ENCODE measurements at places on chromosomes 13 and 19. TPM values are rescaled to one million over a fixed set of nuclear protein-coding genes. Genes with fewer than 3 reads are reported as not detected.

DNA sequence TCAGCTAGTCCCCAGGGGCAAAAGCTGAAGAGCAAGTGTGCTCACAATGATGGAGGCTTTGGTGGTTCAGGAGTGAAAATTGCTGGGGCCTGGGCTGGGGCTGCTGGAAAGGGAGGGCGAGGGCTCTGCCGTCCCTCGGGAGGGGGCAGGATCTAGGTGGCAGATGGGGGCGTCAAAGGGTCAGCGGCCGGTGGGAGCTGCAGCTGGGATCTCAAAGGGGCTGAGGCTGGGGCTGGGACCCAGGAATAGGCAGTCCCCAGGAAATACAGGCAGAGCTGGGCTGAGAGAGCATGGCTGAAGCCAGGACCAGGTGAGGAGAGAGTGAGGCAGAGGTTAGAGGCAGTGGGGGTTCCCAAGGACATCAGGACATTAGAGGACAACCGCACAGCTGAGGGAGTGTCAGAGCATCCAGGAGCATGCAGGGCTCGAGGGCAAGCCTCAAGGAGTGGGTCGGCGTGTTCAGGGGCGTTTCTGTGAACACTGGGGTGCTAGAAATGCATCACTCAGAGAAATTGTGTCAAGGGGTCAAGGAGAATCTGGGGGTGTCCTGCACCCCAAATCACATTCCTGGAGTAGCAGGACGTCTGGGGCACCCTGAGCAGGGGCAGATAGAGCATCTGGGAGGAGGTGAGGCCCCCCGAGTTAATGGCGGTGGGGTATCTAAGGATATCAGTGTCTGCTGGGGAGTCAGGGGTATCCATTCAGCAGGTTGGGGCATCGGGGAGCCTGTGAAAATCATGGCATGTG is 1.2 kb upstream of the SYNE4 start:
- no peak for DNase-seq

DNA sequence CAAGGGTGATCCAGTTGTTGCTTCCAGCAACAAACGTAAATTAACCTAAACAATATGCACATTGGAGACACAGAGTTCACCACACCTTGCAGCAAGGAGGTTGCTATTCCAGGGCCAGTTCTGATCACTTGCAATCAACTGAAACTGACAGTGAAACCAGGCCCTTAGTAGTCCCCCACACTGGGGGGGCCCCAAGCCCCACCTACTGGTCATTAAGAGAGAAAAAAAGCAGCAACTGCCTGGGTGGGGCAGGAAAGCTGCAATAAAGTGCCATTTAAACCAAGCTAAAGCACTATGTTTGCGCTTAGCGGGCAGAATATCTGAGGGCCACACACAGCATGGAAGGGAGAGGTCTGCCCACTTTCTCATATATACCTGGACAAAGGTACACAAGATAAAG is 51.5 kb downstream of the ATP7B start:
- DNase-seq: no peak

DNA sequence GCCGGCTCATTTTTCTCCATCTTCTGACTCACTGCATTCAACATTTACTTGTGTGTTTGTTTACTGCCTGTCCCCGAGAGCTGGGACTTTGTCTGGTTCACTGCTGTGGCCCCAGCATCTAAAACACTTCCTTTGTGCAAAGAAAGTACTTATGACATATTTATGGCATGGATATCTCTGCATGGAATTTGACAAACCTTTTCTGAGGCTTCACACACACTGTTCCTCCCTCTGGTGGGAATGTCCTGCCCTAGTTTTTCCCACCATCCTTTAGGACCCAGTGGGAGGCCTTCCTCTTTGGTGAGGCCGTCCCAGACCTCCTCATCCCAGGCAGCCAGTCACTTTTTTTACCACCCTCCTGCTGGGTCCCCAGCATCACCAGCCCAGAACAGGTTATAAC is 1.4 kb upstream of the SRRM5 start:
- no peak for DNase-seq

DNA sequence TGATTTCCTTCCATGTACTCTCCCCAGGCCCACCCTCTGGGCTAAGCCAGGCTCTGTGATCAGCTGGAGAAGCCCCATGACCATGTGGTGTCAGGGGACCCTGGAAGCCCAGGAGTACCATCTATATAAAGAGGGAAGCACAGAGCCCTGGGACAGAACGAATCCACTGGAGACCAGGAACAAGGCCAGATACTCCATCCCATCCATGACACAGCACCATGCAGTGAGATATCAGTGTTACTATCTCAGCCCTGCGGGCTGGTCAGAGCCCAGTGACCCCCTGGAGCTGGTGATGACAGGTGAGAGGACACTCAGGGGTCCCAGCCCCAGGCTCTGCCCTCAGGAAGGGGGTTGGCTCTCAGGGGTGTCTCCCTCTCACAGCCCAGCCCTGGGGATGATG is 27.5 kb upstream of the KIR3DL3 start:
- DNase-seq: no peak

IGFL3 gene
- not detected for total RNA-seq

GCDH gene
- total RNA-seq: 38.2 TPM

CXCL17 gene
- total RNA-seq: 5.8 TPM

PRR22 gene
- total RNA-seq: 0.26 TPM
